ENCODE measurements at places on chromosomes 4 and X. TPM values are rescaled to one million over a fixed set of nuclear protein-coding genes. Genes with fewer than 3 reads are reported as not detected.

- DNase-seq, result peak; percentile 66
These were observed 7.8 kb upstream of the AKAP14 start for GRCh38 chrX:119887721-119888425.

DNA sequence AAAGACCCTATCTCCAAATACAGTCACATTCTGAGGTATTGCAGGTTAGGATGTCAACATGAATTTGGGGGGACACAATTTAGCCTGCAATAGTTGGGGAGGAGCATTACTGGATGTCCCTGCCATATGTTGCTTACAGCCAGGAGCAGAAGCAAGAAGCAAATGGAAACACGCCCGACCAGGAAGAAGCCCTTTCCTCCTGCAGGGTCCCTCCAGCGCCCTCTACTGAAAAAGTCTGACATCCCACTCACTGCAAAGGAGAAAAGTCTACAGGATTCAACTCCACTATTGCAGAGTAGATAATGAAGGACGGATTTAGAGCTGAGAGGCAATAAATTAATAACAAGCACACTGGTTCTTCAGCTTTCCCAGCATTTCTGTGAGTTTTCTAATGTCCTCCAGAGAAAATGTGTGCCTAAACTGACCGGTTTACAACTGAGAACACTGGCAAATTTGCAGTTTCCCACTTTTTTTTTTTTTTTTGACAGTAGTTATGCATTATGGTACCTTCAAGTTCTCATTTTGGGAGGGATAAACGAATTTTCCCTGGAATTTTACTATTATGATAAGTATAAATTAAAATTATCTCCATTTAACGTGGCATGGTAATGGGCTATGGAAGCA is 31.7 kb downstream of the COQ2 start:
- DNase-seq, result peak; percentile 82

- no peak for DNase-seq
These were observed 48.0 kb downstream of the SORCS2 start for GRCh38 chr4:7240306-7240705.

GRCh38 chr4:44674471-44674870 is 3.7 kb upstream of the GUF1 start:
- no peak for DNase-seq

DNA sequence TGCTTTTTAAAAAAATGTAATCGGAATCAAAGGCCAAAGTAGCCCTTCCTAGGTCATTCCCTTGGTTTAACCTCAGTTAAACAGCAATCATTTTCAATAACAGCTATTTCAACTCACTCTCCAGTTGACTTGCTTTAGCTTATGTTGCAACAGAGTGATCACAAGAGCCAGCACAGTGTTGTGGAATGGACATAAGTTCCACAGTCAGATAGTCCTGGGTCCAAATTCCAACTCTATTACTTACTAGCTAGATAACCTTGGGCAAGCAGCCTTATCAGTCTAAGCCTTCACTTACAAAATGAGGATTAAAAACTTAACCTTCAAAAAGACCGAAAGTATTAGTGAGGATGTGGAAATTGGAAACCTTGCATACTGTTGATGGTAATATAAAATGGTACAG is 9.2 kb upstream of the GPC3 start:
- no peak for DNase-seq

DTHD1 gene
- total RNA-seq, result not detected

RAB9B gene
- total RNA-seq, result 0.75 TPM

ETDB gene
- total RNA-seq, result not detected

Measured in B cell (primary cell).